ENCODE measurements at places on chromosomes 7 and 10.
A peak's percentile ranks its signal among the peaks of the same experiment; 100 is the strongest.

GRCh38 chr7:137656227-137656849 lies 190.4 kb downstream of the DGKI start:
- DNase-seq, result peak; percentile 67

GRCh38 chr7:102006695-102007094 lies 189.3 kb downstream of the CUX1 start:
- DNase-seq, result no peak

- peak; percentile 74 for DNase-seq
Measured at GRCh38 chr10:4240608-4241197, 455.7 kb upstream of the KLF6 start.

DNA sequence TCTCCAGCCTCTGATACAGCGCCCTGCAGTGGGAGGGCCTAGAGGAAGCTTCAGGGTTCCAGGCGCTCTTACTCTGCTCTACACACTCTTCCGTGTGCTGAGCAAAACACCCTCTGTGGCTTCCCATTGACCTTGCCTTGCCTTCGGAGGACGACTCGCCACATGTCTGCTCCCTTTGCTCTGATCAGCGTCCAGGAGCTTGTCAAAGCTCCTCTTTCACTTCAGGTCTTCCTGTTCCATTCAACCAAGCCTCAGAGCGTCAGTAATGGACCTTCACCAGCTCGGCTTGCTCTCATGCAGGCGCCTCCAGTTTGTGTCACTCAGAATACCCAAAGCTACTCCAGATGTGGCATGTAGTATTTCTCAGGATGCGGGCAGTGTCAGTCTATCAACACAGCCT lies 173.9 kb downstream of the ARID5B start:
- no peak for DNase-seq

DNA sequence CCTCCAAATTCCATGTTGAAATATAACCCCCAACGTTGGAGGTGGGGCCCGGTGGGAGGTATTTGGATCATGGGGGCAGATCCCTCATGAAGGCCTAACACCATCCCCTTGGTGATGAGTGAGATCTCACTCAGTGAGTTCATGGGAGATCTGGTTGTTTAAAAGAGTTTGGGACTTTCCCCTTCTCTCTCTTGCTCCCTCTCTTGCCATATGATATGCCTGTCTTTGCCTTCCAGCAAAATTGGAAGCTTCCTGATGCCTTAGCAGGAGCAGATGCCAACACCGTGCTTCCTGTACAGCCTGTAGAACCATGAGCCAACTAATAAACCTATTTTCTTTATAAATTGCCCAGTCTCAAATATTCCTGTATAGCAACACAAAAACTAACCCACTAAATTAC lies 55.7 kb upstream of the CDK1 start:
- no peak for DNase-seq

DNA sequence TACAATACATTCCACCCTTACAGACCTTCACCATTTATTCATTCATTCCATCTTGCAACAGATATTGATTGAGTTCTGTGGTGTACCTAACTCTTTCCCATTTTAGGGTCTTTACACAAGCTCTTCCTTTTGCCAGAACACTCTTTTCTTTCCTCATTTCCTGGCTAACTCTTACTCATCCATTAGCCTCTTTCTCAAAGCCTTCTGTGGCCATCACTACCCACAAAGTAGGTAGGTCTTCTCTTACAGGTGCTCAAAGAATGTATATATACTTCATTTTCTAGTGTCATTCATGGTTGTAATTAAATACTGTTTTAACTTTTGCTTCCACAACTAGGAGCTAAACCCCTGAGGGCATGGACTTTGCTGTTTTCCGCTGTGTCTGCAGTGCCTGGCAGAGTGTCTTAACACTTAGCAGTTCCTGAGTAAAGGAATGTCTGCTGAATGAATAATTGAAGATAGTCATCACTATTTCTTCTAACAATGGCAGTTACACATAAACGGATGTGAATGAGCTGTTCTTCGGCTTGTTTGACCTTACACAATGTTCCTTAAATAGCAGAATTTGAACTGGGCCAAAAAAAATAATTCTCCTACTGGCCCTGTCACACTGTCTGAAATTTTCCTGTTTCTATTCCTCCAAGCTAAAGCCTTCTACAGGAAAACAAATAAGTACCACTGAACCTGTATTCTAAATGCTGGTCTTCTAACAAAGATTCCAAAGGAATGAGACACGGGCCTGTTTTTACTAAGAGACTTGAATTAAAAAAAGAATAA lies 15.1 kb downstream of the BCAP29 start:
- peak; percentile 78 for DNase-seq

DNA sequence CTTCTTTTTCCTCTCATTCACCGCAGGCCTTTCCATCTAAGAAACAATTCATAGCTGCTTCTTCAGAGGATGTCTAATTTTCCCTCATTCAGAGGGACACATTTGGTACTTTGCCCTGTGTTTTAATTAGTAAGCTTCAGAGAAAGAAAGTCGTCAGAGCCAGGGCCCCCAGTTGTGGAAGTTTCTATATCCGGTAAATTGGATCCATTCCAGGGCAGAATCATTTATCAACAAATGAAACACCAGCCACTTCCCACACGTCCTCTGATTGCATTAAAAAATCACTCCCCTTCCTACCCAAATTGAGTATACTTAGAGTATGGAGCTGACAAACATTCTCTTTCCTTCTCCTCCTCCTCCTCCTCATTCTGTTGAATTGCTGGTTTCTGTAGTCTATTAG lies 205.8 kb upstream of the HDAC9 start:
- no peak for DNase-seq

DNA sequence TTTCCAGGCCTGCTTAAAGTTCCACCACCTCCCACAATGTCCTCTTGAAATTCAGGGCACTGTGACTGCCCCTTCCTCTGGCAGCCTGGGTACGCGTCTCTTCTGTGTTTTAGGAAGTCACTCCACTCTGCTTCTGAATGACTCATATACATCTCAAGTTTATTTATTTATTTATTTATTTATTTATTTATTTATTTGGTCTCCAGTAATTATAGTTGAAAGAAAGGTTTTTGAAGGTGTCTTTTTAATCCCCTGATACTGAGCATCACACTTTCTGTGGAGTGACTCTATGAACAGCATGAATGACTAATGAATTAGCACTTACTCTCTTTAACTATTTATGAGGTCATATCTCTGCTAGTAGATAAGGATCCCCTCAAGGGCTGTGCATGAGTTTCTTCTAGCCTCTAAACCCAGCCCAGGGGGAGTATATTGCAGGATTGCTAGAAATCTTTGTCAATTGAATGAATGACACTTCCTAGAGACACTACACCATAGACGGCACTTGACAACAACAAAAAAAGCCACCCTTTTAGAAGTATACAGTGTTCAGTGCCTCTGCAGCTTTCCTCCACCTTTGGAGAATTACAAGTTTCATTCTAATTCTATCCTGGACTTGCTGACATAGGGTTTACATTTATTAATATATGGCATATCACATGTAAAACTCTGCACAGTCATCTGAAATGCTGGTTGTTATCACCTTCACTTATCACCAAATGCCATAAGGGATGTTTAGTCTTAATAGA lies 2.1 kb downstream of the MACC1 start:
- DNase-seq, result no peak

DNA sequence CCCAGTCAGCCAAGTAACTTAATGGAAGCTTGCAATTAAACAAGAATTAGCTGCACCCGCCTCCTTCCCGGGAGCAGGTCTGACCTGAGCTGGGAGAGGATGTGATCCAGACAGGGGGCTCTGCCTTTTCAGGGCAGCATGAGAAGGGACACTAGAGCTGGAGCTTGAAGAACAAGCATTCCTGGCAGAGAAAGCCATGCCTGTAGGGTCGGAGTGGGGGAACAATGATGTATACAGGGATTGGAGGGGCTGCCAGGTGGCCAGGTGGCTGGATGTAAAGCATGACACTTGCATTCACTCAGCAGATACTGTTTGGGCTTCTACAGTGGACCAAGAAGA lies 112.5 kb downstream of the GRK5 start:
- DNase-seq, result no peak

DNA sequence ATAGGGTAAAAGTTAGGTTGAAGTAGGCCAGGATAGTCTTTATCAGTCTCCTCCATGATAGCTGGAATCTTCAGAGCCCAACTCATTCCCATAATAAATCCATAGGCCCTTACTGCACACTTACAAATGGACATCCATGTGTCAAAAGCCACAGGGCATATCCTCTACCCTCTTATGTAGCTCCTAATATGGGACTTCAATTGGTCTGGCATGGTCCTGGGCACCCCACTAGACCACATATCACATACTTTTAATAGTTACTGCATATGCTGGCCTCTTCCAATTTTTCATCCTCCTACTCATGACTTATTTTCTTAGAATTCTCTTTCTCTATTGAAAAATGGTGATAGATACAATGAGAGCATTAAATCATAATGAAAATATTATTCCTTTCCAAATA lies 169.3 kb downstream of the MAGI2 start:
- no peak for DNase-seq

DNA sequence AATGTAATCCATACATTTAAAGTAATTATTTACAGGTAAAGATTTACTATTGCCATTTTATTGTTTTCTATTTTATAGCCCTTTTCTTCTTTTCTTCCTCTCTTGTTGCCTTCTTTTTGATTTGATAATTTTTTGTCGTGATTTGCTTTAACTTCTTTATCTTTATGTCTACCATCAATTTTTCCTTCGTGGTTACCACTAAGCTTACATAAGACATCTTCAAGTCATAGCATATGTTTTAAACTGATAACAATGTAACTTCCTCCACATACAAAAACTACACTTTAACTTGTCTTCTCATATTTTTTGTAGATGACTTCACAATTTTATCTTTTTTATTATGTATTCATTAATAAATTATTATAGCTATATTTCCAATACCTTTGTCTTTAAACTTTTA lies 316.6 kb downstream of the PLXDC2 start:
- DNase-seq, result no peak

DNA sequence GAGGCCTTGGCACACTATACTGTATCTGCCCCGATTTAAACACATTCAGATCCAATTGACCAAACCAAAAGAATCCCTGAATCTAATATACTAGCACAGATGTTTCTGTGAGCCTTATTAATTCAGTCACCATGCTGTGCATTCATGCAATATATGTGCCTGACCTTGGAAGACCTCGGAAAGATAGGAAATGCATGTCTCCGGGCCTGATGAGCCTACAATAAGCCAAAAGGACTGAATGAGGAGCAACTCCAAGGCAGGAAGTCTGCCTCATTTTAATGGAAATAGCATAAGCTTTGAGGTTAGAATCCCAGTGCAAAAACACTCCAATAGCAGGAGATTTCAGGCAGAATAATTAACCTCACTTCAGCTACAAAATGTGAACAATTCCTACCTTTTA lies 316.7 kb downstream of the LRRTM3 start:
- DNase-seq, result no peak

GRCh38 chr7:90777886-90778285 lies 181.8 kb downstream of the CDK14 start:
- DNase-seq, result no peak

DNA sequence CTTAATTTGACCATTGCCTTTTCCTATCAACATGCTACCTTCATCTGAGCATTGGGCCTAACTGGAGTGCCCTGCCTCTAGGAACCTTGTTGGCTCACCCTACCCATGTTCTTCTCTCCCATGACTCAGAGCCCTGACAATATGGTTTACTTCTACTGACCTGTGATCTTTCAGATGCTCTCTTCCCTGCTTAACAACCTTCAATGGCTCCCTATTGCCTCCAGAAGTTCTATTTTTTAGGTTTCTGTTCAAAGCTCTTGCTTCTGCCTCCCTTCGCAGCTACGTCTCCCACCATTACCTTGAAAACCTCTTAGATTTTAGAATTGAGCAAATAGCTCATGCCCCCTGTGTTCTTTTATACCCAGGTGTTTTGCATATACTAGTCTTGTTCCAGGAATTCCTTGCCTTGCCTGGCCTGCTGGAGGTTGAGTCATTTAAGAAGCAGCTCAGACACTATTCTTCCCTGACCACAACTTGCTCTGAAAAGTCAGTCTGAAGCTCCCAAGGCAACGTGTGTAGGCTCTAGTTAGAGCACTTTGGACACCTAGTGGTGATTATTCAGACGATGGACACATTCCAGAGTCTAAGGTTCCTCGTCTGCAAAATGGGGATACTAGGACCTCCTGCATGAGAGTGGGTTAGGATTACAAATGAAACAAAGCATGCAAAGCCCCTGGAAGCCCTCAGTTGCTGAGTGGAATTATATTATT lies 64.4 kb upstream of the EMX2 start:
- no peak for DNase-seq

DNA sequence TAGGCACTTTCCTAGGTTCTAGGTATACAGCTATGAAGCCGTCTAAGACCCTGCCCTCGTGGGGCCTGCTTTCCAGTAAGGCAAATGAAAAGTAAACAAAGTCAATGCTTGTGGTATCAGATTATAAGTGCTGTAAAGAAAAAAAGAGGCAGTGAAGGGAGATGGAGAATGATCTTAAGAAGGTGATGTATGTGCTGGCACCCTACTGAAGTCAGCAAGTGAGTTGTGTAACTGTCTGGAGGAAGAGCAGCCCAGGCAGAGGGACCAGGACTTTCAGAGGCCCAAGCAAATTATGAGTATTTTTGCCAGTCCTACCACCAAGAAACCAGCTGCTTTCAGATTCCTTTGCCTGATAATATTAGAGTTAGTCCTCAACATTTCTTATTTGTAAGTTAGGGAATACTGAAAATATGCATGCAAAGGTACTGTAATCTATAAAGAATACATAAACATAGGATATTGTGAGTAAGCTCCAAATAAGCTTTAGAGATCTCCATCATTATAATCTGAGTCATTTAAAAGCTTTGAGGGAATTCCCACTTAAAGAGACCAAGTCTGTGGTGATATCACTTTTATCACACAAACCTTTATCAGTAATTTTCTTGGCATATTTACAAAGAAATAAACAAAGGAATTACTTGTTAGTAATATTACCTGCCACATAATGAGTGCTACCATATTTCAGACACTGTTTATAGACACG lies 329.2 kb upstream of the LRGUK start:
- DNase-seq, result no peak

GRCh38 chr10:58996063-58996462 lies 180.4 kb upstream of the PHYHIPL start:
- DNase-seq, result no peak

GRCh38 chr10:46062723-46063428 lies 16.8 kb upstream of the MSMB start:
- DNase-seq, result no peak

DNA sequence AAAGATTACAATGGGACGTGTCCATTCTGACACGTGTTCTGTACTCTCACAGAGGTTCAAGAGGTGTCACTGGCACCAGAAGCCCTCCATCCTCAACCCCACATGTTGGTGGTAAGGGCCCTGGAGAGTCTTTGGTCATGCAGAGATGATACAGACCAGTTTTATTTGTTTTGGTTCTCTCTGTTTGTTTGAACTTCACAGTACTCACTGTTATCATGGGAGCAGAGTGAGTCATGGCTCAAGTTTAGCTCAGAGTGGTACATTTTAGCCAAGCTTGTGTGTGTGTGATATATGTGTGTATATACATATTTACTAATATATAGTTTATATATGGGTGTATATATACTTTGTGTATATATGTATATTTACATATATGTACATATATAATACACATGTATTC lies 935.6 kb downstream of the GRID1 start:
- DNase-seq, result no peak
